Epithelial cell of proximal tubule (primary cell): ENCODE measurements at places on chromosomes 13 and 19. TPM values are rescaled to one million over a fixed set of nuclear protein-coding genes. Genes with fewer than 3 reads are reported as not detected.

DNA sequence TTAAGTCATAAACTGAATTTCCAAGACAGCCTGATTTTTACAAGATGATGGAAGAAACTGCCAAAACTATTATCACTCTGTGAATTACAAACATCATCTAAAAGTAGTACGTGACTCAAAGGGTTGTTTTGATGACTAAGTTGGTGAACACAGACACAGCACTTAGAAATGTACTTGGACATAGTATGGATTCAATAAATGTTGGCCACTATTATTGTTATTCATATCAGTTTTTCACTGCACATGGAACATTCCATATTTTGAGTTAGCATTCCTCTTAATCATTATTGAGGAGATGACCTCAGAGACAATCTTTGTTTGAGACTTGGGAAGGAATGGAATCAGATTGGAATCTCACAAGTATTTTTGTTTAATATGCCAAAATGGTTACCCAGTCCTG lies 172.9 kb downstream of the OXGR1 start:
- no peak for DNase-seq

DNA sequence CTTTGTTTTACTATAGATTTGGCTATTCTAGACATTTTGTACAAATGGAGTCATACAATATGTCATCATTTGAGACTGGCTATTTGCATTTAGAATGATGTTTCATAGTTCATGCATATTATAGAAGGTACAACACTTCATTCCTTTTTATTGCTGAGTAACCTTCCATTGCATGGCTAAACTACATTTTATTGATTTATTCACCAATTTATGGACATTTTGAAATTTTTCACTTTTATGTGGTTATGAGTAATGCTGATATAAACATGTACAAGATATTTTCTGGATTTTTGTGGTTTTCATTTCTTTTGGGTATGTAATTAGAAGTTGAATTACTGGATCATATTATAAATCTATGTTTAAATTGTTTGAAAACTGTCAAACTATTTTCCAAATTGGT lies 710.3 kb upstream of the SLITRK5 start:
- DNase-seq, result no peak

PSPN gene
- total RNA-seq, result 0.58 and 5.2 TPM in 2 replicates

DNA sequence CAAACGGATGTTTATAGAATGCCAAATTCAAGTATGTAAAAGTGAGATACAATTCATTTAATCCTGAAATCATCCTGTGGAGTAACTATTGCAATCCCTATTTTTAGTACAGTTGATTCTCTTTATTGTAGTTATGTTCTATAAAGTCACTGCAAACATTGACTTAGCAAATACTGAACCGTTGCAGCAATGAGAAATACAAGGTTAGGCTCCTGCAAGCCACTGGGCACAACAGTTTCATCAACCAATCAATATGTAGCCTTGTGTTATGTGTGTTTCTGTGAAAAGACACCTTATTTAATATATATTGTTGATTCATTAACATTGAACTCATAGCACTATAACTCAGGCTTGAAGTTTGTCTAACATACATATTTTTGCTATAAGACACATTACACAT lies 174.4 kb downstream of the DCT start:
- no peak for DNase-seq

DNA sequence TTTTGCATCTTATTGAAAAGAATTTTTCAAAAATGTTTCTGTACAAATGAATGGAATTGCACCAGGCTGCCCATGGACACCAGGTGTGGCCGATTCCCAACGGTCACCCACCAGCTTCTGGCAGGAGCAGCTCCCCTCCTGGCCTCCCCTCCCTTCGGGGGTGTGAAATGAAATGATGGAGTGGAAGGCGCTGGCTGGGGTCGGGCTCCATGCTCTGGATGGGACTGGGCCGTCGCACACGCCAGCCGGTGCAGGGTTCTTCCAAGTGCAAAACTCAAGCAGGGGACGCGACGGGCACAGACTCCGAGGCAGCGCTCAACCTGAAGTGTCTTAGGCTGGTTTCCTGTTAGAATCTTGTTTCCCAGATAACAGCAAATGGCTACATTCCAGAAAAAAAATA lies 21.9 kb downstream of the C19orf44 start:
- DNase-seq, result no peak
